ENCODE measurements at places on chromosomes 4 and X.
A peak's percentile ranks its signal among the peaks of the same experiment; 100 is the strongest.

DNA sequence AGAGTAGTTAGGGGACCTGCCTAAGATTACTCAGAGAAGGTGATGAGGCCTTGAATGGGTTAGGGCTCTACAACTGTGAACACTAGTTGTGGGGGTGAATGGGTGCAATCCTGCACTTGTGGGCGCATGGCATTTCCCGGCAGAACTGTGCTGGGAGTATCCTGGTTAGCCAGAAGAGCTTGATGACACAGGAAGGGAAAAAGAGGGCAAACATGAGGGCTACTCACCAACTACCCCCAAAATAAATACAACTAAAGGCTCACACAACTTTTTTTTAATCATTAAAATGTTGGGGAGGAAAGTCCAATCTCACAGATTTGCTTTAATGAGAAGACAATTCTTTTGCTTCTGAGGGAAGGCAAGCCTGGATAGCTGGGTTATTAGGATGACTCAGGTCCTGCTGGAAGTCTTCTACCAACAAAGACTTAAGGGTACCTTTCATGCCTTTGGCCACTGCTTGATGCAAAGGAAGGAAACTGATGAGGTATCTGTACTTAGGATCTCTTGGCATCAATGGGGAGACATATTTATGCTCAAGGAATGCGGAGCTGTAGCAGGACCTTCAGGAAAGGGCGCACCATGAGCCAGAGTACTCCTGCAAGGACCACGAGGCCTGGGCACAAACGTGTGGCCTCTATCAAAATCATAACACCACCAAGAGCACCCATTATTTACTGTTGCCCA is 2.6 kb downstream of the PHKA2 start:
- no peak for DNase-seq

GRCh38 chr4:54657551-54658251 is at the start of gene KIT:
Gene KIT, plus strand, starts transcription at chr4:54657957. Its CDS starts 58 bp downstream, at chr4:54658015.
- peak; percentile 78 for DNase-seq

GRCh38 chrX:118855681-118856310 is 32.2 kb downstream of the ZCCHC12 start:
- DNase-seq, result no peak

DNA sequence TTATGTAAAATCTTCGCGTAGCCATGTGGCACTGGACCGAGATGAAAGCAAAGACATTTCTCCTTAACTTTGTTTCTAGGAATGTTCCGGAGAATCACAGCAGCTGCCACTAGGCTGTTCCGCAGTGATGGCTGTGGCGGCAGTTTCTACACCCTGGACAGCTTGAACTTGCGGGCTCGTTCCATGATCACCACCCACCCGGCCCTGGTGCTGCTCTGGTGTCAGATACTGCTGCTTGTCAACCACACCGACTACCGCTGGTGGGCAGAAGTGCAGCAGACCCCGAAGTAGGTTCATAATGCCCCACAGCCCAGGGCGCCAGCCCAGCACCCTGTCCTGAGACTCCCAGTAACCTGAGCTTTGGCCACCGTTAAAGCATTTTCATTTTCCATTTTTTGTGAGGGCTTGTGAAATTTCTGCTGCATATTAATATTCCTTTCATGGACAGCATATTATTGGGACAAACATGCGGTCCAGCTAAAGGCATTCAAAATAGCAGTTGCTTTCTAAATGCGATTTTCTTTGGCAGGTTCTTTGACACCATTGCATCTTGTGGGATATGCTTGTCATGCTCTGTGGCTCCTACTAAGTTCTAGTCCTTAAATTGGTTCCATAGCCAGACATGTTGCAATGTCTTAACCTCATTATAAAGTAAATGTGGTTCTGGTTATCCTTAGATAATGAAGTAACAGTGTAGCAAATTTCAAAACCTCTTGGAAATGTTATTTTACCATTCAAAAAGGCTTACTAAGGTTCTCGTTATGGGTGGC is 49.1 kb upstream of the MSANTD1 start:
- DNase-seq, result no peak

DNA sequence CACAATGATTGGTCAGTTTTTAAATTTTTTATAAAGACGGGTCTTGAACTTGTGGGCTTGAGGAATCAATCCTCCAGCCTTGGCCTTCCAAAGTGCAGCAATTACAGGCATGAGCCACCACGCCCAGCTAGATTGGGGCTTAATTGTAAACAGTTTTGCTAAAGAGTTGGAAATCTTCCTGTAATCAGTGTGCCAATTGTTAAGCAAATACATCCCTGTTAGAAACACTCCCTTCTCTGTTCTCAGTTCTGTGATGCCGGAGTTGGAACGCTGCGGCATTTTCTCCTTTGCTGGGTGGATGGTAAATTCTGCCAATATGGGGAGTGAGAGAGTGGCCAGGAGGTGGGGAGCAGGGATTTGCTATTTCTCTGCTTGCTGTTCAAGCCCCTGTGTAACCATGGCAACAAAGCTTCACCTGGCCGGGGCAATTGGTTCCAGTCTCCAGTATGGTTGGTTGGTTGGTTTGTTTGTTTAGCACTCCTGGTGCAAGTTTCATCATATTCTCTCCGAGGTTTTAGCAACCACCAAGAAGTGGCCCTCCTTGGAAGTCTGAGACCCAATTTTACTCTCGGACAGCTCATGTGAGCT is 3.0 kb upstream of the SPATA4 start:
- DNase-seq, result no peak

DNA sequence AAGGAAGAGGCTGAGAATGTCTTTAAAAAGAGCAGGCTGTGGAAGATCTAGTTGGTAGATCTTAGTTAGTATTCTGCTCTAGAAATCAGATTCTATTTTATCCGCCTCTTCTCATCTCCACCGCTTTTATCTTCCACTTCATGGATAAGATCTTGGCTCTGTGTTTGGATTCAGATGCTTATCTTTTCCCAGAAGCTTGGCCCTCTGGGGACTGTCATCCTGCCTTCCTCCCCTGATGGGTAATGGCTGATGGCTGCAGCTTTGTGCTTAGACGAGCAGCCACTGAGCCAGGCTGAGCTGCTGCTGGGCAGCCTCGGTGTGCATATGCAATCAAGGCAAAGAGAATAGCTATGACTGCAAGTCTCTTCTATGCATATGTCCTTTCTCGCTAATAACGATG is 23.5 kb downstream of the TRIML1 start:
- DNase-seq, result no peak

DNA sequence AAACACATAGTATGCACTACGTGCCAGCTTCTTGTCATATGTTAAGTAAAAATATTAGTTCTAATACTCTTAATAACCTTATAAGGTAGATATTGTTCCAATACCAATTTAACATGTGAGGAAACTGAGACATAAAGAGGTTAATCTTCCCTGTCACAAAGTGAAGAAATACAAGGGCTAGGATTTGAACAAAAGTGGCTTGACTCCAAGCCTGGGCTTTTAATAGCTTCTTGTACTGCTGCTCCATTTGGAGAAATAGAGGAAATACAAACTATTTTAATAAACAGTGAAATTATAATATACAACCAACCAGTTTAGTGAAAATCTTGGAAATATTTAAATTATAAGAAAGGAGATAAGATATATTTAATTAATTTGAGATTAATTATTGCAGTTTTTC is 33.2 kb downstream of the TLL1 start:
- DNase-seq, result no peak

DNA sequence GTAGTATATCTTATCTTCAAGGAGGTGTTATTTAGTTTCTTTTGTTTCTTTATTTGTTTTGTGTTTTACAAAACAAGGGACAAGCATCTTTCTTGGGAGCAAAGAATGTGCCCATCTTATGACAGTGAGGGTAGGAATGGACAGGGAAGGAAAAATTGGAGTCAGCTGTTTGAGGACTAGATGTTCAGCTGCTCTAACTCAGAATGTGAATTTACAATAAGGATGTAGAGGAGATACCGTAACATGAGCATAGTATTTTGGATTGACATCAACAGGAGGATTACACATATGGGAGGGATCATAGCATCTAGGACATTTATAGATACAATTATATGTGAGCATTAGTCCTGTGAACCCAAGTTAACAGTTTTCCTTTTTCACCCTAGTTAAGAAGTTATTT is 89.0 kb upstream of the GK2 start:
- no peak for DNase-seq

DNA sequence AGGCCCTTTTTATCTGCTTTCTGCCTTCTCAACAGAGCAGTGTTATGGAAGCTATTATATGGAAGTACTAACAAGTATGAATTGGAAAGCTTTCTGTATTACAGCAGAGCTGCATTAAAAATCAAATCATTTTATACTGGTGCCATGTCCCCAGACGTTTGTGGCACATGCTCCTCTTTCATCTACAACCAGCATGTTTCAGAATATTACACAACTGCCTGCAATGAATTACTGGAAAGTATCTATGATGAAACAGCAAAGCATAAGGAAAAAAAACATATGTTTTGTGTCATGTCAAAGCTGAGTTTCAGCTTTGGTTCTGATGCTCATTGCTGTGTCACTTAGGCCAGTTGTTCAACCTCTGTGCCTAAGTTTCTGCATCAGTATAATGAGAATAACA is 576.8 kb downstream of the GBA3 start:
- DNase-seq, result no peak

- no peak for DNase-seq
Measured at GRCh38 chr4:109383823-109384222, 49.8 kb upstream of the SEC24B start.

DNA sequence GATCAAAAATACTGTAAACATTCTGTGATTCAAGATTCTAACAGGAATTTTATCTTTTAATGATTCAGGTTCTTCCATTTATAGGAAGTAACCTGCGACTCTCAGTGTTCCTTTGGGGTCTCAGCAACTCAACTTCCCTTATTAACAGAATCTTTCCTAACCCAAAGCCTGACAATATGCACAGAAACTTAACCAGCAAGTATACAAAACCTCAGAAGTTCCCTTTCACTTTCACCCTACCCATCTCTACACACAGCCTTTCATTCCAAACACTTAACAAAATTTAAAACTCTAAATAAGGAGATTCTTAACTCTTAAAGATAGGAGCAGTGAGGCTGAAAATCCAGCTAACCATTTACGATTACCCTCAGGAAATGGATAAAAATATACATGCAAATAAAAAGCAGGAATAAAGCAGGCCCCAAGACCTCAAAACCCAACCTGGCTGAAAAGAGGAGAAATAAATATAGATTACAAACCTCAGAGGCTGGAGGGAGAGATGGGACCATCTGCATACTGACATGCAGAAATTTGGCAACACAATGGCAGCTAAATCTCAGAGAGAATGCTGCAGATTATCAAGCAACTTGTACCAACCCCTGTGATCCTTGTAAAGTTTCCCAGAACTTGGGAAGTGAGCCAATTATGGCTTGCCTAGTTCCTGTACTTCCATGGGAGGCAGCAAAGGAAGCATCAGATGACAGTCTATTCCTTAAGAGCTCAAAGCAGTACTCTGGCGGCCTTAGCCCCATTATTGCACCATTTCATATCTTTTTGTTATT is 101.0 kb downstream of the ATP11C start:
- DNase-seq, result no peak

DNA sequence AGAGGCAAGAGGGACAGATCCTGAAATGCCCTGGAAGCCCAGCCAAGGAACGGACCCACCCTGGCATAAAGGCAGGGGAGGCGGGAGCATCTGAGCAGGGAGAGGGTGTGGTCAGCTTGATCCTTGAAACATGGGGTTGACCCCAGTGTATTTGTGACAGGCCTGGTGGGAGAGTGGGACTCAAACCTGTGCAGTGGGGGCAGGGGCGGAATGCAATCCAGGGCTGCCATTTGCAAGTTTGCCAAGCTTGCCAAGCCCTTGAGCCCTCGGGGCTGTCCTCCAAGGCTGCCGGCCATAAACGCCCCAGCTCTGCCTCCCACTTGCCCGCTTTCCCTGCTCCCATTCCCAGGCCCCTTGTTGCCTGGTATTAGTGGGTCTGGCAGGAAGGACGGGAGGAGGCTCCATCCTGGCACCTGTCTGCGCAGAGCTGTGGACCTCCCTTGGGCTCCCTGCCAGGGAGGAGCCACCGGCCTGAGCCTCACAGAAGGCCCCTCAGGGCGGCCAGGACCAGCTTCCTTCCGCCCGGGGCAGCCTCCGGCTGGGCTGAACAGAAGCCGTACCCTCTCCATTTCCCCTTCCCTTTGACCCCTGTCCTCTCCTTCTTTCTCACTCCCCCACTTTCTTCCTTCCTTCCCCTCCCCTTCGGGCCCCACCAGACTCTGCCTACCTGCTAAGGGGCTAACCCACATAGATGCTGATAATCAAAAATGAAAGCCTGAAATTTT is 661 bp downstream of the S100P start:
- DNase-seq, result no peak

DNA sequence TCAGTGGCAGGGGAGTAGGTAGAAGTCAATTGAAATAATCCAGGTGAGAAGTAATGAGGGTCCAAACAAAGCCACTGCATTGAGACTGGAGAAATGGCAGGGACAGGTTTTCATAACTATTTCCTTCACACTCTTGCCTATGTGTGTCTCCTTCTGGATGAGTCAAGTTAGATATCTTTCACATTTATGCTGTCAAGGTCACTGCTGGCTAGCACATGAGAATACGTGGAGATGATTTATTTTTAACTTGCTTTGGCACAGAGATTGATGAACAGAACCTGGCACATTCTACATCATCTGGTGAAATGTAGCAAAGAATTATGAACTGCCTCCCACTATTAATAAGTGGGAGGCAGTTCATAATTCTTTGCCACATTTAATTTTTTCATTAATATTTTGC is 66.7 kb upstream of the BOD1L1 start:
- DNase-seq, result no peak

GRCh38 chr4:169305173-169305572 is 34.4 kb upstream of the SH3RF1 start:
- no peak for DNase-seq

- no peak for DNase-seq
Measured at GRCh38 chr4:152503653-152504290, 32.1 kb downstream of the FBXW7 start.

GRCh38 chrX:96713303-96713702 is 28.7 kb downstream of the DIAPH2 start:
- DNase-seq, result no peak

GRCh38 chr4:36785973-36786372 is 458.6 kb upstream of the NWD2 start:
- no peak for DNase-seq

- DNase-seq, result no peak
Measured at GRCh38 chr4:165828928-165829327, 44.1 kb upstream of the TLL1 start.

GRCh38 chr4:158788516-158788915 is 19.7 kb downstream of the FNIP2 start:
- DNase-seq, result no peak

DNA sequence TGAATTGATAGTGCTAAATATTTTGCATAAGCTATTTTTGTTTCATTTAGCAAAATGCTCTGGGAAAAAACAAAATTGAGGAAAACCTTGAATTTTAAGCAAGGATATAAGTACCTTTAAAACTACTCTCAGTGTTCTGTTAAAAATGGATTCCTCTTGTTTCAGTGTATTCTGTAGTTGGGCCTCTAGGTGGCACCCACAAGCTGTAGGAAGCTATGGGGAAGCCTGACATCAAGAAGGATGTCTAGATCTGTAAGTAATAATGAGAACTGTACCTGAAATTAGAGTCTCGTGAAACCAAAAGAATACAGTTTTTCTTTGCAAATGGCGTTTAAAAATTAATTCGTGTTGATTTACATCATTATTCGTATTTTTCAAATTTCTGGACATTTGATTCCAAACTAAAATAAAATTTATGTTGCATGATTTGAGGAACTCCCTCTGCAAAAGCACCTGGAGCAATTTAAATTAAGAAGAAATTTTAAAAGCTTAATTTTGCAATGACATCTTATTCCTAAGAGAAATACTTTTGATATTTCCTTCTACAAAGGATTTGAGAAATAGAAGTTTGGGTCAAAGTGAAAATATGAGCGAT is 51.2 kb downstream of the TMPRSS11E start:
- DNase-seq, result peak; percentile 14
